Stimulated activated CD4-positive, alpha-beta T cell treated with anti-CD3 and anti-CD28 coated beads, Interleukin-1b, Interleukin-23, amount 100 ng/mL, for 1 hour (primary cell): ENCODE measurements at places on chromosomes 12 and 14.

- no peak for DNase-seq
Measured at GRCh38 chr14:64147126-64147790, 146.9 kb downstream of the ESR2 start.

- DNase-seq, result no peak
Measured at GRCh38 chr14:35855876-35856481, 29.8 kb downstream of the BRMS1L start.

DNA sequence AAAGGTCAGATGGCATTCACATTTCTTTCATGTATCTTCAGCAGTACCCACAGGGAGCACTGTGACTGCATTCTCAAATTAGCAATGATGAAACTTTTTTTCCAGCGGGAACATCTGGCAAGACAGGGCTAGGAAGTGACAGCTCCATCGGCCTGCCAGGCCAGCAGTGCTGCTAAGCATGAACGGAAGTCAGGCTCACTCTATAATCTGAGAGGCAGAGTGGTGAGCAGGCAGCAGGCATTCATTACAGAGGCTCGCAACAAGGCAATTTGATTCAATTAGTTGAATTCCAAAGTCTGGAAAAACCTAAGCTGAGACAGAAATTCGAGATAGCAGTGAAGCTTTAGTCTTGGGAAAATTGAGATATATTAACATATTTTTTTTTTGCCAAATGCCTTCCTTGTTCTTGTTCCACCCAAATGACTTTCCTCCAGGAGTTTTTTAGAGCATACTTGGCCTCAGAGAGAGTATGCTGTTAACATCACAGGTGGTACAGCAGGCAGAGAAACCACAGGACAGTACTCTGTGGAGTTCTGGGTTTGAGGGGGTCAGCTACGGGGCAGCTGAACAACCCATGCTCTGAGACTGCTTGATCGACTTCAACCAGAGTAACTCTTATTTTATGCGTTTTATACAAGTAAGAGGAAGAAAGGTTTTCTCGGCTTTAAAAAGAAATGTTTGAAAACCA is 414.9 kb downstream of the APAF1 start:
- no peak for DNase-seq

DNA sequence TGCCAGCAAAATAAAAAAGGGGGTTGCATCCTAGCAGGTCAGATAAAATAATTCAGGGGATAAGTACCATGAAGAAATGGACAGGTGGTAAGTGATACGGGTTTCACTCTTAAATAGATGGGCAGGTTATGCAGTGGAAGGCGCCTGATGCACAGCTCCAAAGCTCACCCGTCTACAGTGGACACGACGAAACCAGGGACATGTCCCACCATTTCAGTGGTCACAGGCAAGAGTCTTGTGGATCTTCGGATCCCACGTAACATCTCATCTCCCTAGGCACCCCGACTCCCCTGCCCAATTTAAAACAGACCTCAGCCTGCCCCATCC is 60.5 kb downstream of the DDX51 start:
- no peak for DNase-seq

GRCh38 chr14:103243764-103244737 is 90.0 kb upstream of the EIF5 start:
- DNase-seq, result no peak

DNA sequence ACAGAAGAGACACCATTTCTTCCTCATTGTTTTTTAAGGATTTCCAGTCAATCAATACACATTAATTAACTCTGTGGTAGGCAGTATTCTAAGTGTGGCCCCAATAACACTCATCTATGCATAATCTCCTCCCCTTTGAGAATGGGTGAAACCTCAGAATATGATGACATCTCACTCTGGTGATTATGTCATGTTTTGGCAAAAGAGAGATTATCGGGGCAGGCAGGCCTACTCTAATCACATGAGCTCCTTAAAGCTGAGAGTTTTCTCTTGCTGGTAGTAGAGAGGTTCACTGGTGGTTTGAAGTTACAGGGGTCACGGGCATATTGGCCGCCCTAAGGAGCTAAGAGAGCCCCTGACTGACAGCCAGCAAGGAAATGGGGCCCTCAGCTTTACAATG is 7.1 kb upstream of the LGMN start:
- no peak for DNase-seq

- DNase-seq, result no peak
Measured at GRCh38 chr14:65229748-65230728, 127.7 kb upstream of the MAX start.

- no peak for DNase-seq
Measured at GRCh38 chr12:64706306-64706705, 52.9 kb downstream of the GNS start.

DNA sequence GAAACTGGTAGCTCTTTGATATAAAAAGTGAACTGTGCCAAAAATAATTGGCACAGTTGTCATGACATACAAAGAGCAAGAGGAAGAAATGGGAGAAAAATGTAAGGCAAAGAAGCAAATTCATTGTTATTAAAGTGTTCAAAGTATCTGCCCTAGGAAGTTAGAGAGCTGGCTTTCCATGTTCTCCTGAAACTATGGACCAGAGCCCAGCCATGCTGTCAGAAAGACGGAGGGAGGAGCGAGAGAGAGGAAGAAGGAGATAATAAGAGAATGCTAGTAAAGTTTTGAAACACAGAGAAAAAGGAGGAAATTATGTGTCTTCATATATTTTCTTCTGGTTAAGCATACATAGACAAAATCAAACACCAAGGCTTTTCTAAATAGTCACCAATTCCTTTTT is 78.1 kb upstream of the PELI2 start:
- DNase-seq, result no peak

- DNase-seq, result no peak
Measured at GRCh38 chr14:68359837-68360552, 432.9 kb downstream of the ZFP36L1 start.

DNA sequence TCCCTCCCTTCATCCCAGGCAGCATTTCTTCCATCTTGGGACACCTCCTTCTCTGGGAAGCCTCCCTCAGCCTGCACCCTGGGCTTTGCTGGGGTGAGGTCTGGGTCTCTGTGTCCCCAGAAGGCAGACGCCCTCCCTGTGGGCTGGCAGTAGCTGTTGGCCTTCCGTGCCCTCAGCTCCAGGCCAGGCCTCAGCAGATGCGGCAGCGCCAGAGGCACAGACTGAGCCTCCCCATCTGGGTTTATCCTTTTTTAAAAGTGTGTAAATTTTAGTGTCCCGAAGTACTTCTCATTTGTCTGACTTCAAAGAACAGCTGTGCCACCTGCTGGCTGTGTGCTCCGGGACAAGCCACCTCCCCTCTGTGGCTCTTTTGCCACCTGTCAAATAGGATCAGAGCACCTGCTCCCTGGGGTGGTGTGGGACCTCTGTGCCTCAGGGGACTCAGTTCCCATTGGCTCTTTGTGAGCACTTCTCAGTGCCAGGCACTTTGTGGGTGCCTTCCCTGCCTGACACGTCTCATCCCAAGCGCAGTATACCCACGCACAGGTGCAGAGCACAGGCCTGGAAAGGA is 11.1 kb downstream of the EXOC3L4 start:
- DNase-seq, result no peak

- DNase-seq, result peak; percentile 11
Measured at GRCh38 chr14:72810201-72810600, 83.7 kb downstream of the DPF3 start.
